Fibroblast of villous mesenchyme (primary cell): ENCODE measurements at places on chromosomes 4 and X. TPM values are rescaled to one million over a fixed set of nuclear protein-coding genes. Genes with fewer than 3 reads are reported as not detected.

PNMA5 gene
- 0.64 TPM in 1 of 2 replicates, not detected in the other for total RNA-seq

- no peak for DNase-seq
Measured at GRCh38 chr4:73822389-73822788, 14.1 kb upstream of the CXCL6 start.

DNA sequence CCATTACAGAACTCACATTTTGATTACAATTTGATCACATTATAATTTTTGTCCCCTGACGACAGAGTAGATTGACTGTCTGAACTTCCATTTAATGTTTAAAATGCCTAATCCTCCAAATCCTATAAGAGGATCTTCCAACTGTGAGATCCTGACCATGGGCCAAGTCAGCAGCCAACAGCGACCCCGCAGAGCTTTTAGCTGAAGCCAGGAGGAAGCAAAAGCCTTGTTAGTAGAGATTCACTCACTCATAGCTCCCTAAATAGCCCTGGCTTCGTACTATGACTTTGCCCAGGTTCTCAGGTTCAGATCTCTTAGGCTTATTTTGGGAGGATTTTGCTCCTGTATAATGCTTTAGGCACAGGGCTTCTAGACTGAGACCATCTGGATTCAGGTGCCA lies 413.1 kb downstream of the NKX6-1 start:
- DNase-seq, result no peak

- no peak for DNase-seq
Measured at GRCh38 chr4:6110681-6111353, 89.5 kb downstream of the JAKMIP1 start.

GRCh38 chr4:71974681-71975080 lies 57.1 kb upstream of the NPFFR2 start:
- DNase-seq, result peak; percentile 9

DNA sequence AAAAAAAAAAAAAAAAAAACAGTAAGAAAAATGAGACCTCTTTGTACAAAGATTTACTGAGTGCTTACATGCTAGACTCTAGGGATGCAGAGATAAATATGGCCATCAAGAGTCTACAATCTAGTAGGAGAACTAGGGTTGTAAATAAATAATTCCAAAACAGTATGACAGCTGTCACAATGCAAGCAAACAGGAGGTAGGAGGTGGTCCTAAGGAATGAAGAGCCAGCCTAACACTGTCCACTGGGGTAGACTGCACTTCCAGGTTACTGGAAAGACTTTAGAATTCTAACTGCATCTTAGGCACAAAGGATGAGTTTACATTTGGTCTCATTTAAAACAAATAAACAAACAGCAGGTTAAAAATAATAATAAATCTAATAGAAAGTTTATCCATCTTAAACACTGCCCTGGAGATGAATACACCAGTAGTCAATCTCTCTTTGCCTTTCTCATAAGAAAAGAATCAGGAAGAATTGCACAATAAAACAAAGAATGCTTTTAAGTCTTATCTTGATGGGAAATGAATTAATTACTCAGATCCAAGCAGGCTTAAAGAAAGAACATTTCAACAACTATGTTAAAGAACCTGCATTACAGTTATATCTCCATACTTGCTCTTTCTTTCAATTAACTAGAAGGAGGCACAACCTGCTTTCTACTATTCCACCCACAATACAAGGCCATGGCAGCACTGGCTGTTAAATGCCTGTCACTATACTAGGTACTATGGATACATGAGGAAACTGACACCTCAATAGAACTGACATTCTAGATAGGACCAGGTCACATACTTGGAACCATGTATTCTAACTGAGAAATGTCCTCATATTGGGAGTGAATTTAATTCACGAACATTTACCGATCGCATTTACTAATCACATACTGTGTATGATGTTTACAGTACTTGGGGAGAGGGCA lies 12.7 kb downstream of the ADGRA3 start:
- DNase-seq, result no peak

GRCh38 chr4:168847771-168848502 lies 162.1 kb downstream of the CBR4 start:
- DNase-seq, result peak; percentile 62

DNA sequence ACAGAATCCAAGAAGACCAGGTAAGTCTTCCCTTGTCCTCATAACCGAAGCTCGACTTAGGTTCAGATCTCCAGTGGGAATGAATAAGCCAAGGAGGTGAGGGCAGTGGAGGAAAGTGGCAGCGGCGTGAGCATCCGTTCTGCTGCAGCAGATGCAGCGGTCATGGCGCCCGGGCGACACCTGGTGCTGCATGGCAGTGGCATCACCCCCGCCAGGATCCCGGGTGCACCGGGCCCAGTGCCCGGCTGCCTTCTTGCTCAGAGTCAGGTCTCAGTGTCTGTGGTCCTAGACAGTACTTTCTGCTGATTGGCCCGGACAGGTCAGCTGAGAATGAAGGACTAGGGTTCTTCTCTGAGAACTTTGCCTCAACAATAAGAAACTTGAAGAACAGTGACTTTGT lies 83.4 kb upstream of the SORBS2 start:
- DNase-seq, result no peak

BTK gene
- not detected in 2 replicates for total RNA-seq

DNA sequence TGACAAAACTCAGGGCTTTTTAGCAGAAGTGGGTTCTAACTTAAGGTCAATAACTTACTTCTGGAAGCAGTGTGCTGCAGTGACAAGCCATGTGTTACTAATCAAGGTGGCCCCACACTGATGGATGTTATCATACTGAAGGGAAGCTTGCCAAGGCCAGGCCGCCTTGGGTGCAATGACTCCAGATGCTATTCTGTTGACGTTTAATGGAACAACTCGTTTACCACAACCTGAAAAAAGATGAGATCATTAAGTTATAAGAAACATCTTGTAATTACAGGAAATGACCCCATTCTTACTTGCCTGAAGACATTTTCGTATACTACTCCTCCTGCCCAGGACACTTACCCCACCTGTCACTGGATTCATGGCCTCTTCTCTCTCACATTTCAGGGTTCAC lies 38.9 kb upstream of the TMPRSS11D start:
- DNase-seq, result peak; percentile 35

DNA sequence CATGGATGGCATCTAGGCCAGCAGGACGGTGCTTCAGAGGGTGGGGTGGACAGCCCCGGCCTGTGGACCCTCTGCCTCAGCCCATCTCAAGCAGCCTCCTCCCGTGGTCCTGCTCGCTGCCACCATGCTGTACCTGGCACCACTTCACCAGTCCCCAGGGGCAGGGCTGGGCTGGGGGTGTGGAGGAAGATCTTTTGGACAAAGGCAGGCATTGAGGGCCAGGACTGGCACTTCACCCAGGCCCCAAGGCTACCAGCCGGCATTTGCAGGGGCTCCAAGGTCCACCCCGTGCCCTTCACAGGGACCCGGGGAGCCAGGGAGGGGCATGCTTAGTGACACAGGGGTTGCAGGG lies 713 bp downstream of the PLXNB3 start:
- no peak for DNase-seq

DNA sequence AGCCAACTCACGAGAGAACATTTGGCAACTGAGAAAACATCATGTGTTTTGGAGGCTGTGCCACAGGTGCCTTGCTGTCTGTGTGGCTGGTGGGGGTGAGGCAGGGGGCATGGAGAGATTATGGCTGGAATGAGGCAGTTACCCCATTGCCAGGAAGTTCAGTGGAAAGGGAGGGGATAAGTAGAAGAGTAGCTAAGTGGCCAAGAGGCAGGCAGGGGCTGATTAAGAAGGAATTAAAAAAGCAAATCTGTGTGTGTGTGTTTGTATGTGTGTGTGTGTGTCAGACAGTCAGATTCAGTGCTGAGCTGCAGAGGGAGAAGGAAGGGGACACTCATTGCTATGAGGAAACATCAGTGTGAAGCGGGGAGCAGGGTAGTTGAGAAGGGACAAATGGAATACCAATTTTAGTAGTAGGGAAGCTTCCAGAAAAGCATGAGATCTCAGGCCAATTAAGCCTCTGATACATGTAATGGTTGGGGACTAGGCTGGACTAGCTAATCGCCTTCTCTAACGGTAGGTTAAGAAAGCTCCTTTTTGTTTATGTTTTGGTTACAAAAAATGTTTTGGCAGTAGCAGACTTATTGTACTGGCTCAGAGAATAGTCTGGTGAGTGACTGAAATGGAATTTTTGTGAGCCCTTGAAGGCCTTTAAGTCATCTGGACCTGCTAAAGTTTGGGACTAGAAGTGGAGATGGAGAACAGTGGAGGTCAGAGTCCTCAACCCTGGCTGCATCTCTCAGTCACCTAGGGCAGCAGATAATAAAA lies 18.5 kb downstream of the TMEM164 start:
- peak; percentile 59 for DNase-seq

DNA sequence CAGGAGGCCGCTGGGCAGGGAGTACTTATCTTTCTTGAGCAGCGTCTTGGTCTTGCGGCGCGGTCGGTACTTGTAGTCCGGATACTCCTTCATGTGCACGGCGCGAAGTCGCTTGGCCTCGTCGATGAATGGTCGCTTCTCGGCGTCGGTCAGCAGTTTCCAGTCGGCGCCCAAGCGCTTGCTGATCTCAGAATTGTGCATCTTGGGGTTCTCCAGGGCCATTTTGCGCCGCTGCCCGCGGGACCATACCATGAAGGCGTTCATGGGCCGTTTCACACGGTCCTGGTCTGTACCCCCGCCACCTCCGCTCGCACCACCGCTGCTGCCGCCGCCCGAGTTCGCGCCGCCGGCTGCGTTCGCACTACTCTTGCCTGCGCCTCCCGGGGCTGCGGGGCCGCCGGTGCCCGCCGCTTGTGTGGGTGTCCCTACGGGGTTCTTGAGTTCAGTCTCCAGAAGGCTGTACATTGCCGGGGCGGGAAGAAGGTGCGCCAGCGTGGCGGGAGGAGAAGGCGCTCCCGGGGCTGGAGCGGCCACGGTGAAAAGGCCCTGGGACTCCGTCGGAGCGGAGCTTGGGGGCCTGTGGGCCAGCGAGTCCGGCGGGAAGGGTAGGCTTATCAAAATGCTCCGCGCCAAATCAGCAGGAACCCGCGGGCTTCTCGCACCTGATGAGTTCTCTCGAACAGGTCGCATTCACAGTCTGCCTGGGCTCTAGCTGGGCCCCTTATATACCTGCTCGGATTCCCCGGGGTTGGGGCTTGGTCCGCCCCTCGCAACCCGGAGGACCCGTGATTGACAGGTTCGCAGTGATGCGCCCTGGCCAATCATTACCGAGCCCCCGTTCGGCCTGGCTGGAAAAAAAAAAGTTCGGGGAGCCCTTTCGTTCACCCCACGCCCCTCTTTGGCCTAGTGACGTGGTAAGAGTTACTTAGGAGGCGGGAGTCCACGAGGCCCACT lies at the start of gene SOX3:
Gene SOX3 (minus strand): TSS at position 699 of the 954 bp plus-strand sequence. CDS start 9 bp downstream, at position 690.
- DNase-seq, result no peak

GRCh38 chrX:104621781-104622180 lies 55.8 kb downstream of the IL1RAPL2 start:
- DNase-seq, result no peak

DNA sequence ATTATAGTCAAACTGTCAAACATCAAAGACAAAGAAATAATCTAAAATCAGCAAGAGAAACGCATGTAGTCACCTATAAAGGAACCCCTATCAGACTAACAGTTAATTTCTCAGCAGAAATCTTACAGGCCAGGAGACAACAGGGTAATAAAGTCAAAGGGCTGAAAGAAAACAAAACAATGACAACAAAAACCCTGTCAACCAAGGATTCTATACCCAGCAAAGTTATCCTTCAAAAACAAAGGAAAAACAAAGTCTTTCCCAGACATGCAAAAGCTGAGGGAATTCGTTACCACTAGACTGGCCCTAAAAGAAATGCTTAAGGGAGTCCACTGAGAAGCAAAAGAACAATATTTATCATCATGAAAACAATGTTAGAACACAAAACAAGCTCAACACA lies 22.1 kb downstream of the TMEM154 start:
- no peak for DNase-seq

DNA sequence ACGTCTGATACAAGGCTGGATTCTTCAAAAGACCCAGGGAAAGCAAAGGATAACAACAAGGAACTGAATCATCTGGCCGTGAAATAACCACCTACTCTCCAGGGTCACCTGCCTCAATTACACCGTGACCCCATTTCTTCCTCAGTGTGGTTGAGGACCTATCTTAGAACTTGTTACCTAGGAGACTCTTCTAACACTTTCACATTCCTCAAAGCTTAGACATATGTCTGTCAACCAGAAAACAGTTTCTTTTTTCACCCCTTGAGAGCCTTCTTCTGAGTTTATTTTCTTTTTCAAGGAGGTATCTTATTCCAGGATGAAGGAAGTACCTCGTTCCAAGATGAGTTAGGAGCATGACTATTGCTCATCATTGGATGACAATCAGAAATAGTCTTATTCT lies 337.8 kb downstream of the ARHGAP24 start:
- no peak for DNase-seq

GRCh38 chr4:118322831-118323502 lies 29.8 kb downstream of the PRSS12 start:
- DNase-seq, result no peak

SLC49A3 gene
- total RNA-seq, result 3.9 and 7.1 TPM in 2 replicates

GRCh38 chr4:101596781-101597552 lies 193.6 kb upstream of the BANK1 start:
- DNase-seq, result no peak

- DNase-seq, result no peak
Measured at GRCh38 chrX:10992110-10992509, 119.0 kb upstream of the HCCS start.
